ENCODE measurements at places on chromosomes 7 and 10.

DNA sequence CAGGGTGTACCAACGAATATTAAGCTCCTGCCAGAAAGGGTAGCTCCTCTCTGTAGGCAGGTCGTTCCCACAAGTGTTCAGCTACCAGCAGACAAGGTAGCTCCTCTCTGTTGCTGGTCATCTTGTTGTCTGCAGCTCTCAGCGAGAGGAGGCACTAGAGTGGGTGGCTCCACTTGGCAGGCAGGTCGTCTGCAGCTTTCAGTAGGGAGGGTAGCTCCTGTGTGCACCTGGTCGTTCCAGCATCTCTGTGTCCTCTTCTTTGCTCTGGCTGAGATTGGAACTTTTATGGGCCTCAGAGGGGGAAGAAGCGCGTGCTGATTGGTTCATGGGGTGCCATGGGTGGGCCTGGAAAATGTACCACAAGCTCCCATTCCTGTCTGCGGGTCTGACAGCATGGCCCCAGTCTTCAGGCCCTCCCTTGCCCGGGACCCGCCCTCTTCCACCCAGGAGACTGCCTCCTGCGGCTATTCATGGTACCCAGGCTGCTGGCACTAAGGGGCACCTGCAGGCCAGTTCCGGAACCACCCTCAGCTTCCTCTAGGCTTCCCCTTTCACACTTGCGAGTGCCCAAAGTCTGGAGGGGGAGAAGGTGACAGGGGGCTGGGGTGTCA is 63.9 kb upstream of the CACNA2D1 start:
- DNase-seq: no peak

GRCh38 chr7:131110297-131111080 is 217.2 kb upstream of the MKLN1 start:
- DNase-seq: no peak

DNA sequence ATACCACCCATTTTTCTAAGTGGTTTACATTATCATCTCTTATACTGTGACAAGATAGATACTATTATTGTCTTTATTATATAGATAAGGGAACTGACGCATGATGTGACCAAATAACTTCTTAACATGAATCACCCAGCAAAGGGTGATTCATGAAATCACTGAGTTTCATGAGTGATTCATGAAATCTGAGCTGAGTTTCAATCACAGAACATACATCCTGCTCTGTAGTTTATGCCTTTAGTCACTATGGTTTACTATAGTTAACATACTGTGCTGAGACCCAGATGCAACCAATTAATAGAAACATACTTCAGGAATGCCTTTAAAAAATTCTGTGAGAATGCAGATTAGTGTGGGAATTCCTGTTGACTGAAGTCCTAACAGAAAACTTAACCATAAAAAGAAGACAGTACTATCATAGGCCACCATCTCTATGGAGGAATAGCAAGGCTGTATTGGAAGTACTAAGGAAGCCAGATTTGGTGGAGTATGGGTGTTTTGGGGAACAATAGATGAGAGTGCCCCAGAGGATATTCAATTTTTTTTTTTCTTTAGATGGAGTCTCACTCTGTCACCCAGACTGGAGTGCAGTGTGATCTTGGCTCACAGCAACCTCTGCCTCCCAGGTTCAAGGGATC is 43.1 kb upstream of the SEMA3A start:
- no peak for DNase-seq

GRCh38 chr10:70540089-70540788 is 61.7 kb downstream of the PALD1 start:
- DNase-seq: no peak

DNA sequence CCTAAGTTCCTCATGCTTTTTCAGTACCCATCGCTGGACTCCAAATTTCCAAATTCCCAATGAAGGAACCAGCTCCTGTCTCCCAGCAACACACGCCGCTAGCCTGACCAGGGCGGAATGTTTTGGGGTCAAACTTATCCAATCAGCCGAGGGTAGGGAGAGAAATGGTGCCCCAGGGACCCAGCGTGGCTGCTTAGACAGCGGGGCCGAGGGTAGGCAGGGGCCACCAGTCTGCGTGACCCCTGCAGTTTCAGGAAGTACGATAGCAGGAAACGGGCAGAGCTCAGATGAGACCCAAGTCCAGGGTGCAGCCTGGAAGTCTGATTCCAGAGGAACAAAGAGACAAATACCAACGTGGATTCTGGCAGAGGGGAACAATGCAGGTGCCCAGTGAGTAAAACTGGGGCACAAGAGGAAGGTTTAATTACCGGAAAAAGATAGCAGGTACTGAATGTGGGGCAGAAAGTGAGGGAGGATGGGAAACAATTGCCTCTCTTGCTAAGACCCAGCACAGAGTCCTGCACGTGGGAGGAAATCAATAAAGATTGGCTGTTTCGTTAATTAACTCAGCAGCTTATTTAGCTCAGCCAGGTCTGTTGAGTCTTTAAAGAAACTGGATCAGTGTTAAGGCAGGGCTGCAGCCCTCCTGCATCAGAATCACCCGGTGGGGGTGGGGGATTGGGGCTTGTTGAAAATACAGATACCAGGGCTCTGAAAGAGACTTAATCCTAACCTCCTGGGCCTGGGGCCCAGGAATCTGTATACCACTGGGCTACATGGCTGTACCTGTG is 50.4 kb upstream of the NFE2L3 start:
- no peak for DNase-seq

- DNase-seq: no peak
These were observed 10.1 kb upstream of the ADAP1 start for GRCh38 chr7:964401-965231.

DNA sequence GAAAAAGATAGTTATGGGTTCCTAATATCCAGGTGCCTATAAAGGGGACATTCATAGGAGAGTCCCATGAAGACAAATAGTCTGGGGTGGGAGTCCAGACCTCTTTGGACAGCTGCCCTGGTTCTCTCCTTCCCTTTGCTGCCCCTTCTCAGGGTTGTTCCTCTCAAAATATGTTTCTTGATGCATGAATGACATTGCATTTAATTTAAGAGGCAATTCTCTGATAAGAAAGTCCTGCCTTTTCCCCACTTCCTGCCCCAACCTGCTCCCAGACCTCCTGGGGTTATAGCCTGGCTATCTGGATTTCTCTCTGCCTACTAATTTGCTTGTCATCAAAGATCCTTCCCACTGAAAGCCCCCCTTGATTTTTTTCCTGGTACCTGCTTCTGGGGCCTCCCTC is 12.5 kb upstream of the BTRC start:
- no peak for DNase-seq

- DNase-seq: no peak
These were observed 51.7 kb downstream of the ASB4 start for GRCh38 chr7:95537468-95537867.

DNA sequence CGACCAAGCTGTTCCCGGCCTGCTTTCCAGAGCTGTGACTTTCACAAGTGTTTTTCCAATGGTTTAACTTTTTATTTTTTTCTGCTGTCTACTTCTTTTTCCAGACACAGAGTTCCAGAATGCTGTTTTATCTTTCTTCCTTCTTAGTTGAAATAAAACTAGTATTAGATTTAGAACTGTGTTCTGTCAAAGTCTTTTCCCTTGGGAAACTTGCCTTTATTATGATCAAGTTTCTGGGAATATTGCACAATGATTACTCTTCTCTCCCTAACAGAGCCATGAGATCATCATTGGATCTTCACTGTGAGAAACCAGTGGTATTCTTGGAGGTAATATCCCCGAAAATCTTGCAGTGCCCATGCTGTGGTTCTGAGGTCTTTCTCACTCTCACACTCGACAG is 104.9 kb upstream of the KCND2 start:
- no peak for DNase-seq

DNA sequence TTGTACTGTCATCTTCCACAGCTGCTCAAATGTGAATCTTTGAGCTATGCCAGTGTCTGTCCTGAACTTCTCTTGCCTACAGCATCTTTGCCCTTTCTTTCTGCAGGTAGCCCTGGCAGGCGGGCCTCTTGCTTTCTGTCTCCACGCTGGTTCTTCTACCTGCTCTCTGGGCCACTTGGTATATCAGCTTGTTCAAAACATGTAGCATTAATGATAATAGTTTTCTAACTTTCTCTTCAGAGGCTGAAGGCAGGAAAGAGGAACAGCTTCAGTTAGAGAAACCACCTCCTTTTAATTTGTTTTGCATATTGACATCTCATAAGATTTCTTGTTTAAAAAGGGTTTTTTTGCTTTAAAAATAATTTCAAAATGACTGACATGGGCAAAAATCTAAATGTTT is 923 bp upstream of the FGL2 start:
- no peak for DNase-seq

- no peak for DNase-seq
These were observed 756.3 kb downstream of the AUTS2 start for GRCh38 chr7:70354409-70355169.

DNA sequence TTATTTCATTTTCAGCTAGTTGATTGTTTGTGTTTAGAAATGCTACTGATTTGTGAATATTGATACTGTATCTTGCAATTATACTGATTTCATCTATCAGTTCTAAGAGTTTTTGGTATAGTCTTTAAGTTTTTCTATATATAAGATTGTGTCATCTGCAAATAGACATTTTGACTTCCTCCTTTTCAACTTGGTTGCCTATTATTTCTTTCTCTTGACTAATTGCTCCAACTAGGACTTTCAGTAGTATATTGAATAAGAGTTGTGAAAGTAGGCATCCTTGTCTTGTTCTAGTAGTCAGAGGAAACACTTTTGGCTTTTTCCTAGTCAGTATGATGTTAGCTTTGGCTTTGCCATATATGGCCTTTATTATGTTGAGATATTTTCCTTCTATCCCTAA is 20.4 kb downstream of the PHTF2 start:
- no peak for DNase-seq

- DNase-seq: no peak
These were observed 52.7 kb downstream of the DIP2C start for GRCh38 chr10:636769-637168.

GRCh38 chr10:25842146-25842545 is 91.9 kb upstream of the MYO3A start:
- no peak for DNase-seq

DNA sequence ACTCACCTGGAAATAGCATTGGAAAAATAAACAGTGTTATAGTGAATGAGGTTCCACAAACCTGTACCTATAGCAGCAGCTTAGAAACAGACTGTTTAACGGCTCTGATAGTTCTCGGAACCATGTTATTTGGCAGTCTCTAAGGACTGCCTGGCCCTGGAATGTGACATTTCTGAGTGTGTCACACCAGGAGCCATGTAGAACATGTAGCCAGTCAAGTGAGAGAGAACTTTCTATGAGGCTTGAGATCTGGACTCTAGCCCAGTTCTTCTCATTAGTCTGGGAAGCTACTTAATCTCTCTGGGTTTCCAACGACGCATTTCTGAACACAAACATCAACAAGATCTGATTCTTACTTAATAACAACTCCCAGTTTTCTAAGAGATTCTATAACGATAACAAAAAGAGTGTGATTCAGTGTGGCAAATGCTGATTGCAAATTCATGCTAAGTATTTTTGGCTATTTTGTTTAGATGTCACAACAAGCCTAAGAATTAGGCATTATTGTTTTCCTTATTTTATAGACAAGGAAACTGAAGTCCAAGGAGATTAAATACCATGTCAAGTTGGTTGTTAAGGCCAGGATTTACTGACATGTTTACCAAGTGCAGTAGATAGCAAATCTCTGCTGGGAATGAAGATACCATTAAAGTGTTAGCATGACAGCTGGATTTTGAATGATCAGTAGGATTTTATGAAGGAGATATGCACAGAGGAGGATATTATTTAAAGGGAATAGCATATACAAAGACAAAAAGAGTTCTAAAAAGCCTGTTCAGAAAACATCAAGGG is 47.2 kb downstream of the APBB1IP start:
- no peak for DNase-seq

DNA sequence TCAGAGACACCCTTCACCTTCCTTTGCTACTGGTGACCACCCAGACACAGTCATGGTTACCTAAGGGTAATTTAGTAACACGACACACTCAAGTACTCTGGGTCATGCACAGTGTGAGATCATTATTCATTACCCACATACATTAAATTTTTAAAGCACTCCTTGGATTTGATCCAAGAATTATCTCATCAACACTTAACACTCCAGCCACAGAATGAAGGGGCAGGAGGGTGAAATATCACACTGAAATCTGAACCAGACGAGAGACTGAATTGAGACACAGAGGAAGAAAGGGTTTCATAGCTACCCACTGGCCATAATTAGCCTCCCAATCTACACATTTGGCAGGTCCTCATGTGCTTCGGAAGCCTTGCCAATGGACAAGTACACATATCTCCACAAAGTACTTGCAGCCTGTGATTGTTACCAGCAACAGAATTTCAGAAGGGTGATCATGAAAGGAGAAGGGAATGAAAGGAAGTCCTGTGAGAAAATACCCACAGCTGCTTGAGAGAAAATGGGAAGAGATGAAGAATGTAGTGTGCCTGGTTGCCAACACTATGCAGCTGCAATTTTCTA is 189.3 kb downstream of the POLR1F start:
- no peak for DNase-seq

GRCh38 chr7:157974678-157975230 is 612.9 kb downstream of the PTPRN2 start:
- DNase-seq: no peak

DNA sequence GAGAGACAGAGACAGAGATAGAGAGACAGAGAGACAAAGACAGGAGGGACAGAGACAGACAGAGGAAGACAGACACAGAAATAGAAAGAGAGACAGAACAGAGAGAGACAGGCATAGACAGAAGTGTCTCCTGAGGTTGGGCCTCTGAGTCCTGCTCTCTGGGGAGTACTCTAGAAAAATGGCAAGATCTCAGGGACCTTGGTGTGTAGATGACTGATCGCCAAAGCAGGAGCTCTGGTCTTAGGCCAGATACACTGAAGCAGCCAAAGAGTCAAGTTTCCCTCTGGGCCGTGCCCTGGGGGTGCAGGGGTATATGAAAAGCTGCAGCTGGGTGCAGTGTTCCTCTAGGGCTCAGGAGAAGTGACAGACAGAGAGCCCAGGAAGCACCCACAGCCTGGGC is 176.6 kb upstream of the TNS3 start:
- no peak for DNase-seq

Data from T-helper 9 cell (primary cell).